ENCODE measurements at places on chromosomes 2 and 18.

GRCh38 chr2:235170016-235170415 is 218.2 kb downstream of the SH3BP4 start:
- no peak for DNase-seq

- no peak for DNase-seq
Observed at GRCh38 chr2:59969161-59969560, 584.3 kb downstream of the BCL11A start.

GRCh38 chr2:158191076-158191895 is 89.6 kb downstream of the UPP2 start:
- DNase-seq = peak; percentile 5

DNA sequence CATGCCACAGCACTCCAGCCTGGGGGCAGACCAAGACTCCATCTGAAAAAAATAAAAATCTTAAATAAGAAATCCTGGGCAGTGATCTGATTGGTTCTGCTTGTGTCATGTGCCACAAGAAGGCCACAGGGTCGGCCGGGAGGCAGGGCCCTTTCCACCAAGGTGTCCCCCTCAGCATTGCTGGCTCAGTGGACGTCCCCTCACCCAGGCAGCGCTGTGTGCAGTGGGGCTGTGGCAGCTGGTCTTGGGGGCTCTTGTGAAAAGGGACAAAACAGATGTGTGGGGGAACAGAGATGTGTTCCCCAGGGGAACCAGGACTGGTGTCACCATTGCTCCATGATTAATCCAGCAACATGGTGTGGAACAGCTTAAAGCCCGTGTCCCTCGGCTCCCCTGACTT is 60.5 kb downstream of the HS6ST1 start:
- DNase-seq = no peak

- DNase-seq = no peak
Observed at GRCh38 chr2:217415316-217415715, 555.5 kb upstream of the TNP1 start.

DNA sequence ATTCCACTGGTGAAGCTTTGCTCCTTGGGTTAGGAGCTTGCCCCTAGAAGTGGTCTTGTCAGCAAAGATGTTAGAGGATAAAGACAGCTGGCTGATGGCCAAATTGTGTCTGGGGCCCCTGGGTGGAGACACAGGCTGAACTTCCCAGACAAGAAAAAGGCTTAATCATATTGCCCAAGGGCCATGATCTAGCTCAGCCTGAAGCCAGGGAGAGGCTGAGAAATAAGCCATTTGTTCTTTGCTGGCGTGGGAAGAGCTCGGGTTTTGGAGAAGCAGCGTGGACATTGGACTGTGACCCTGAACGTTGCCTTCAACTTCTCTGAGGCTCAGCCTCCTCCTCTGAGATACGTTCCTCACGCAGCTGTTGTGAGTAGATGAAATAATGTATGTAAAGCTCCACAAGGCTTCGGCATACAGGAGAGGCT is 153.0 kb downstream of the ZFP36L2 start:
- DNase-seq = peak; percentile 14

- no peak for DNase-seq
Observed at GRCh38 chr2:128535953-128536352, 217.3 kb upstream of the HS6ST1 start.

DNA sequence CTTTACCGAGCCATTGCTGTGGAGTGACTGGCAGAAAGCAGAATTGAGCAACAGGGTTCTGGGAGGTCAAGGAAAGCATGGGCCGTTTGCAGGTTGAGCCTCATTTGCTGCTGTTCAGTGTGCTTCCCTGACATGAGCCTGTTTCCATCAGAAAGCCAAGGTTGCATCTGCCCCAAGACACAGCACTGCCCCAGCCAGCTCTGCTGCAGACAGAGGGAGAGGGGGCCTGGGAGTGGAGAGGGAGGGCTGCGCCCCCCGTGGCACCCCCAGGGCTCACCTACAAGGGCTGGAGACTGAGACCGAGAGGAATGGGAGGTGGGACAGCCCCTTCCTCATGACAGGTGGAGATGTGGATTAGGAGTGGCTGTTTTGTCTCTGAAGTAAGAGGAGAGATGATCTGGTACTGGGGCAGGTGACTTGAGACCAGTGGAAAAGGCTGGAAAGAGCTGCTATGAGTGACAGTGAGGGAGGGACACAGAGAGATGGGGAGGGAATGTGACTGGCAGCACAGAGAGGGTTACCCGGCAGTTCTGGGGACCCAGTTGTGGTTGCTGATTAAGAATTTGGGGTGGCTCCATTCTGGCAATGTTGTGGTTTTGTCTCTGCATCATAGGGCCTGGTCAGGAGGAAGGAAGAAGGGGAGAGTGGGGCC is 218.0 kb downstream of the DYSF start:
- no peak for DNase-seq

DNA sequence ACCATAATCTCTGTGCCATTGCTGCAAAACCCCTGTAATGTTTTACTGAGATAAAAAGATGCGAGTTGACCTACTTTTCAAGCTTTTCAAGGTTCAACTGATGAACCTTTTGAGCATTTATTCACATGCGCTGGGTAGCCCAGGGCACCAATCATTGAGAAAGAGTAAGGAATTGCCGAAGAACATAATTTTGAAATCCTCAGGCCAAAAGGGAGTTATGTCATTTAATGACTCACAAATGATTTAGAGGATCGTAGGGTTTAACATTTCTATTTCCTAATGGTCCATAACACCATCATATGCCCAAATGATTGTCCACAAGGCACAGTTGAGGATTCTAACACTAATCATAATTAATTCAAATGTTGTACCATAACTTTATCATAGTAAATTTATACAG is 20.2 kb upstream of the DLX1 start:
- DNase-seq = no peak

DNA sequence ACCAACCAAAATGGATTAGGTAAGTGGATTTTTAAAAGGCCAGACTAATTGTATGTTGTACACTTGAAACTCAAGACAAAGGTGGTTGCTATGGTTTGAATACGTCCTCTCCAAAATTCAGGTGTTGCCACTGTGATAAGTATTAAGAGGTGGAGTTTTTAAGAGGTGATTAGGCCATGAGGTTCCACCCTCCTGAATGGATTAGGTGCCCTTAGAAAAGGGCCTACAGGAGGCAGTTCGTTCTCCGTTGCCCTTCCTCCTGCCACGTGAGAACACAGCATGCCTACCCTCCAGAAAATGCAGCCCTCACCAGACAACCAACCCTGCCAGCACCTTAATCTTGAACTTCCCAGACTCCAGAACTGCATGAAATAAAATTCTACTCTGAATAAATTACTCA is 51.2 kb downstream of the CHMP3 start:
- DNase-seq = no peak

- no peak for DNase-seq
Observed at GRCh38 chr2:183867206-183867605, 731.1 kb upstream of the ZNF804A start.

DNA sequence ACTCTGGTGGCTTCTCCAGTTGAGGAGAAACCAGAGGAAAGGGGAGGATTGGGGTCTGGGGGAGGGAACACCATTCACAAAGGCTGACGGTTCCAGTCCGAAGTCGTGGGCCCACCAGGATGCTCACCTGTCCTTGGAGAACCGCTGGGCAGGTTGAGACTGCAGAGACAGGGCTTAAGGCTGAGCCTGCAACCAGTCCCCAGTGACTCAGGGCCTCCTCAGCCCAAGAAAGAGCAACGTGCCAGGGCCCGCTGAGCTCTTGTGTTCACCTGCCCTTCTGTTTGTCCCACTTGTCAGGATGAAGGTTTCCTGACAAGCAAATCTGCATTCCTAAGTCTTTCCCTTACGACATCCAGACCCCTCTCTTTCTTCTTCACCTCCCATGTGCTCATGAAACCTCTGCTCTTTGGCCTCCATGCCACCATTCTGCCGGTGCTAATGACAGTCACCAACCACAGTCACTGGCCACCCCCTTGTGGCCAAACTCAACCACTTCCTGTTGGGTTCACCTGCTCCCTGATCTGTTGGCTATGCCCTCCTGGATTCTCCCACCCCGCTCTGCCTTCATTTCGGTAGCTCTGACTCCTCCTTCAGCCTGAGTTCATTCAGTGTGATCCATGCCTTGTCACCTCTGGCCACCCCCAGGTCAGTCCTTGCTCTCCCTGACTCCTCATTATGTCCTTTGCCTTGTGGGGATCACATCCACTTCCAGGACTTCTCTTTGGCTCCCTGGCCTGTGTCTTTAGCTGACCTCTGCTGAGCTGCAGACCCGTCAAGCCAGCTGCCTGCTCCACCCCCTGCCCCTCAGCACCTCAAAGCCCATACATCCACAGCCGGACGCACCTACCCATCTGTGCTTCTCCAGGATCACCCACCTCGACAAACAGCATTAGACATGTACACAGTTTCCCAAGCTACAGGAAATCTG is 17.6 kb downstream of the EMX1 start:
- peak; percentile 5 for DNase-seq

GRCh38 chr18:12960853-12961397 is 13.1 kb downstream of the SEH1L start:
- DNase-seq = peak; percentile 17

Measured in NCI-H69 (cell line).